ENCODE measurements at places on chromosomes 3 and 15. TPM values are rescaled to one million over a fixed set of nuclear protein-coding genes. Genes with fewer than 3 reads are reported as not detected.

Gene GAP43
- total RNA-seq = not detected

Gene CPEB1
- not detected for total RNA-seq

Gene GABRR3
- not detected for total RNA-seq

Gene IL1RAP
- total RNA-seq = 8.7 TPM

Gene FAM81A
- 1.2 TPM for total RNA-seq

Gene CCR5
- not detected for total RNA-seq

Gene BCL2A1
- not detected for total RNA-seq

Gene SLC9C1
- total RNA-seq = 0.09 TPM

Gene ACTRT3
- 5.1 TPM for total RNA-seq

Gene TGM4
- 0.24 TPM for total RNA-seq

Gene MANF
- 248 TPM for total RNA-seq

Gene CPB1
- total RNA-seq = not detected

Gene GOLGA6D
- total RNA-seq = not detected

Gene LACTB
- total RNA-seq = 26.1 TPM

Gene SAMD7
- total RNA-seq = not detected

Gene NR1I2
- total RNA-seq = not detected

Gene SLC12A1
- not detected for total RNA-seq

Gene A4GNT
- total RNA-seq = not detected

Gene AHSG
- total RNA-seq = not detected

Gene RTP1
- total RNA-seq = not detected

Gene LINGO1
- total RNA-seq = 0.32 TPM

Gene NRROS
- 14.4 TPM for total RNA-seq

Gene MINDY2
- total RNA-seq = 13.7 TPM

Gene STRC
- total RNA-seq = not detected

Gene CPNE4
- not detected for total RNA-seq

Gene C2CD4A
- total RNA-seq = 1.1 TPM

Gene CHSY1
- total RNA-seq = 50.8 TPM

Gene DLL4
- 75.8 TPM for total RNA-seq

Gene DUOXA2
- not detected for total RNA-seq

Gene NBEAL2
- 84.7 TPM for total RNA-seq

Gene ROBO2
- 0.23 TPM for total RNA-seq

Gene MUC20
- total RNA-seq = 0.81 TPM

Gene GPR156
- total RNA-seq = 0.27 TPM

Gene LTK
- total RNA-seq = 0.21 TPM

Gene ARGFX
- total RNA-seq = not detected

Gene AMIGO3
- not detected for total RNA-seq

Gene ITIH3
- total RNA-seq = not detected

Gene NPTN
- 77.4 TPM for total RNA-seq

Gene IFT57
- total RNA-seq = 23.4 TPM

Measured in endothelial cell of umbilical vein (primary cell).